Cortex of kidney (tissue), 1 donor: ENCODE measurements at places on chromosomes 12 and 14.

GRCh38 chr14:75439989-75440388, 12.2 kb downstream of the JDP2 start:
- DNase-seq, result no peak

- no peak for DNase-seq
These were observed 79.4 kb downstream of the LIN7A start for GRCh38 chr12:80858356-80858755.

GRCh38 chr12:107624493-107624892, 61.1 kb upstream of the PWP1 start:
- DNase-seq, result no peak

- no peak for DNase-seq
These were observed 27.8 kb upstream of the BDKRB2 start for GRCh38 chr14:96176811-96177211.

DNA sequence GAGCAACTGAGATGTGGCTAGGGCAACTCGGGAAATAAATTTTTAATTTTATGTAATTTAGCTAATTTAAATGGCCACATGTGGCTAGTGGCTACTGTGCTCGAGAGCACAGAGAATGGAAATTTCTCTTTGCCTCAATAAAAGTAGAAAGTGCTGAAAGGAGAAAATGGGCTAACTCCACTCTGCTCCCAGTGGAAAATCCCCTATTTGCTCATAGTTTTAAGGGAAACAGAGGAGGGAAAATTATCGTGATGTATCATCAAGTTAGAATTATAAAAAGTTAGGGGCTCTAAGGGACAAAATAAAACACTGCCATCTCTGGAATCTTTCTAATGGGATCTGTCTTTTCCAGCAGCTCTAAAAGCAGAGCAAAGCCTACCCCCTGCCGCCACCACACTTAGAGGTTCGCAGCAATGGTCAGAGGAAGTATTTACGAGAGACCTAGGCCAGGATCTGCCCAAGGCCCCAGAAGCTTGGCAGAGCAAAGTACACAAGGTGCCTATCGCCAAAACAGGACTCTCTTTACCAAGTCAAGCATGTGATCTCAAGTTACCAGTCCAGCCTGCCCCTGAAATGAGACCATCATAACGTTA, 220.7 kb downstream of the PPM1H start:
- DNase-seq, result no peak

- no peak for DNase-seq
These were observed 135.9 kb downstream of the GPR65 start for GRCh38 chr14:88140874-88141273.

DNA sequence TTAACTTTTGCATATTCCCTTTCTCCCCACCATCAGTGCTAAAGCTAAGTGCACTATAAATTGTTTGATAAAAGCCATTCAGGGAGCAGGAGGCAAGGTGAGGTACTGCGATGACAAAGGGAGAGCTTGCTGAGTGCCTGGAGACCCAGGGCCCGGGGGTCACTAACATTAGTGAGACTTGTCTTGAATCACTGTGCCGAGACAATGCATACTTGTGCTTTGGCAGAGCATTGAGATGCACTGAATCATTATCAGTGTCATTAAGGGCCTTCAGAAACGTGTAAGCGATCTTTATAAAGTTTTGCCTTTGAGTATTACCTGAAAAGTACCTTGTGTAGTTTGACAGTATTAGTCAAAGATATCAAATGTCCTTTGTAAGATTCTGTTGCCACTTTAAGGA, 447.5 kb downstream of the PCNX1 start:
- no peak for DNase-seq

DNA sequence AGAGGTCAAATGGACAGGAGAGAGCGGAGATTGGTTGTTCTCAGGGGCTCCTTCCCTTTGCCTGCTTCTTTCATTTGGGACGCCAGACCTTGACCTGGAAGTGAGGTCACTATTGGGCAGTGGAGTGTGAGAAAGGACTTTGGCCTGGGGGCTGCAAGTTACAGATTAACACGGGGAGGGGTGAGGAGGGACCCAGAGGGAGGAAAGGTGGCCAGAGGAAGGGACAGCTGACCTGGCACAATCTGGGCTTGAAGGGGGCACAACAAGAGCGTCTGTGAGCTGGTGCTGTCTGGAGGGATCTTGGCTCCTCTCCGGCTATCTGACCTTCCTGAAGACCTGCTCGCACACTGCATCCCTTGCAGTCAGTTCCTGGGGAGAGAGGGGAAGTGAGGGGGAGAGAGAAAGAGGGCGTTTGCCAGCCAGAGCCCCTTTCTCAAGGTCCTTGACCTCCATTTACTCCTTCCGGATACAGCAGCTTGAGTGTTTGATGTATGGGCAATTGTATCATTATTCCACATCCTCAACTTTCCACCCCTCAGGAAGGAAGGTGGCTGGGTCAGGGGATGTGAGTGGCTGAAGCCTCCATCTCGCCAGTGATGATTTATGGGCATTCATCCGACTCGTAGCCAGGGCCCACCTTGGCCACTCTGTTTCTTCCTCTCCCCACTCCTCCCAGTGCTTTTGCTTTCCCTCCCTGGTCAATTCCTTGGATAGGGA, 4.7 kb downstream of the RBP5 start:
- no peak for DNase-seq

- DNase-seq, result no peak
These were observed 441.1 kb downstream of the PCNX1 start for GRCh38 chr14:71348394-71348793.

DNA sequence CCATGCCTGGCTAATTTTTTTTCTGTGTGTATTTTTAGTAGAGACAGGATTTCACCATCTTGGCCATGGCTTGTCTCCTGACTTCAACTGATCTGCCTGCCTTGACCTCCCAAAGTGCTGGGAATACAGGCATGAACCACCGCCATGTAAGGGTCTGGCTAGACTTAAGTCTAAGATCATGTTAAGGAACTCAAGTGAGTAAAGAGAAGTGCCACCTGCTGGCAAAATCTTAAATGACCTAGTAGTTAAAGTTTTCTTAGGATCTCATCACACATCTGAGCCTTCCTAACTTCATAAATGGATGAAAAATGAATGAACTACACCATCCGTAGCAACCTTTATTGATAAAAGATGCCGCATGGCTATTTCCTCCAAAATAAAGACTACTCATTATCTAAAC, 1.7 kb upstream of the C12orf56 start:
- no peak for DNase-seq

DNA sequence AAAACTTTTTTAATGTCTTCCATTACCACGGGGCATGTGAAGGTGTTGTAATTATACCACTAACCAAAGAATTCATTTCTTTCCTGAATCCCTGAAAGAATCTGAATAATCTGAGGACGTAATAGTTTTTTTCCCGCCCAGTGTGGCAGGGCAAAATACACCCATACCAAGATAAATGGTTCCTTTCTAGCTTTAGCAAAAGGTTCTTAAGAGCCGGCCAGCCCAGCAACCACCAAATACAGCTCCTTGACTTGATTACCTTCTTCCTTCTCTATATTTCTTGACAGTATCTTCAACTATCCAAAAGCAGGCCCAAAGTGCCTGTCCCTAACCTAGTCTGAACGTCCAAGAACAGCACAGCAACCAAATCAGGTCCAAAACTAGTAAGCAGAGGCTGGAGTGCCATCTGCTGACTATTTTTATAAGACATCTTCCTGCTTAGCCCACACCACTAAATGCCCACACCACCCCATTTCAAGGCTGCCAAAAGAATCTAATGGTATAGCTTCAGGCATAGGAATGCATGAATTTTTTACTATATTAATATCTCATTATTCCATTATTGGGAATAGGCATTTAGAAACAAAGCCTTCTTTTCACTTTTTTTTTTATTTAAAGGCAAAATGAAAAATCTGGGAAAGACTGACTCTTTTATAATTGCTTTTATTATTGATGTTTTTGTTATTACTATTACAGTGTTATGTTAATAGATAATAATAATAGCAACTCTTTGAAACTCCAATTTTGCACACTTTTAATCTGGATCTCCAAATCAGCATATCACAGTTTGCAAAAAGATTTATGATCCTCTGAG, 524.4 kb downstream of the MED13L start:
- DNase-seq, result no peak

DNA sequence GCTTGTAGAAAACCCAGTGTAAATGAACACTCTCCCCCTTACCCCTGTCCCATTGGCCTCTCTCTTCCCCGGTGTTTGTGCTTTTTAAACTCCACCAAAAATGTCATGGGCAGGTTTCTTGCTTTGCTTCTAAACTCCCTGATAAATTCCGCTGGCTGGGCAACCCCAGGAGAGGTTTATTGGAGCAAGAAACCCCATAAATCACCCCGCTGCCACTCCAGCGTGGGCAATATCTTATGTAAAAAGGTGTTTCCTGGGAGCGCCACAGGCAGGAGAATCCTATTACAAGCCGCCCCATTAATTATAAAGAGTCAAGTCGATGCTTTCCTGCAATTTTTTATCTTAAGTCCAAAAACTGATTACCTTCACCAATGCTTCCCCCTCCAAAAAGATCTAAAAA, 22.8 kb downstream of the LHX5 start:
- DNase-seq, result no peak

DNA sequence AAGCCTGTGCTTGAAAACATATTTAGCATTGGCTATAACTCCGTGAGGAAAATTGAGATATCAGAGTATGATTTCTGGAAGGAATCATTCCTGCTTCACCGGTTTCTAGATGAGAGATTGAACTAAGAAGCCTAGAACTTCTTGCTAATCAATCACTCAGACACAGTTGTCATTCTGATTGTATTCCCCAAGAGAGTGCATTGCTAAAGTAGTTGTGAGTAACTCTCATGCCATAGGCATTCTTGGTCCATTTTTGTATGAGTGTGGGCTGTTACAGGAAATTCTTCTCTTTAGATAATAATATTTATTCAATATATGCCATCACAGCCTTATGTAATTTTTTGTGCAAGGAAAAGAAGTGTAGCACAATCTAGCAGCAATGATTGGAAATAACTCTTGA, 893.3 kb upstream of the MDGA2 start:
- no peak for DNase-seq

- no peak for DNase-seq
These were observed 977.9 kb downstream of the TMTC2 start for GRCh38 chr12:83664650-83665049.

DNA sequence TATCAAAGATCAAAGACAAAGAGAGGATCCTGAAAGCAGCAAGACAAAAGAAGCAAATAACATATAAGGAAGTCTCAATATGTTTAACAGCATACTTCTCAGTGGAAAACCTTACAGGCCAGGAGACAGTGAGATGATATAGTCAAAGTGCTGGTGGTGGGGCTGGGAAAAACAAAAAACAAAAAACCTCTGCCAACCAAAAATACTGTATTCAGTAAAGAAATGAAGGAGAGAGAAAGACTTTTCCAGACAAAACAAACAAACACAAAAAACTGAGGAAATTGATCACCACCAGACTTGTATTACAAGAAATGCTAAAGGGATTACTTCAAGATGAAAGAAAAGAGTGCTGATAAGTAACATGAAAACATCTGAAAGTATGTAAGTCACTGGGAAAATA, 221.2 kb downstream of the ADGRD1 start:
- no peak for DNase-seq

- no peak for DNase-seq
These were observed 17.2 kb upstream of the HHIPL1 start for GRCh38 chr14:99627510-99628381.

GRCh38 chr12:30286345-30286926, 409.2 kb downstream of the IPO8 start:
- no peak for DNase-seq

DNA sequence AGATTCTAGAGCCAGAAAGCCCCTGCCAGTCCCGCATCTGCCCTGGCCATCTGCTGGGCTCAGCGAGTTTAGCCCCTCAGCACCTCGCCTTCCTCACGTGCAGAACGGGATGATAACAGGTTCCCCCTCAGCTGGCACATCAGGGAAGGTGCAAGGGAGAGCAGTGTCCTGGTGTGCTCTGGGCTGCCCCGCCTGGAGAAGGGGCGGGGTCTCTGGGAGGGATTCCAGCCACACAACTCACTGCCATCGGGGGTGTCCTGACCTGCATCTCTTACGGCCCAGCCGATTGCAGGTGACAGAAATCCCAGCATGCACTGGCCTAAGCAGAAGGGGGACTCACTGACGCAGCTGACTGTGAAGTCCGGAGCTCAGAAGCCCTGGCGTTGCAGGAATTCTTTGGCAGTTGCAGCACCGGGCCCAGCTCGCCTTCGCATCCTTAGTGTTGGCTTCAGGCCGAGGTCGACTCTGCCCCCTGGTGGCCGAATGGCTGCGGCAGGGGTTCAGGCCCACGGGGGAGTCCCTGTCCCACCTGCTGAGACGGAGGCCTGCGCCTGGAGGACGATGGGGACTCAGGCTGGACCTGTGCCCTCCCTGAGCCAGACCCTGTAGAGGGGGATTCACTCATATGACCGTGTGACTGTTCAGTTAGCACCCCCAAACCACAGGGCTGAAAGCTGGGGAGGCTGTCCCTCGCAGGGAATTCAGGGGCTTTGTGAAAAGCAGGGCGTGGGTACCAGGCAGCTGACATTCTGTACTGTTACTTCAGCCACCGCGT, 178.6 kb downstream of the ADGRD1 start:
- no peak for DNase-seq

DNA sequence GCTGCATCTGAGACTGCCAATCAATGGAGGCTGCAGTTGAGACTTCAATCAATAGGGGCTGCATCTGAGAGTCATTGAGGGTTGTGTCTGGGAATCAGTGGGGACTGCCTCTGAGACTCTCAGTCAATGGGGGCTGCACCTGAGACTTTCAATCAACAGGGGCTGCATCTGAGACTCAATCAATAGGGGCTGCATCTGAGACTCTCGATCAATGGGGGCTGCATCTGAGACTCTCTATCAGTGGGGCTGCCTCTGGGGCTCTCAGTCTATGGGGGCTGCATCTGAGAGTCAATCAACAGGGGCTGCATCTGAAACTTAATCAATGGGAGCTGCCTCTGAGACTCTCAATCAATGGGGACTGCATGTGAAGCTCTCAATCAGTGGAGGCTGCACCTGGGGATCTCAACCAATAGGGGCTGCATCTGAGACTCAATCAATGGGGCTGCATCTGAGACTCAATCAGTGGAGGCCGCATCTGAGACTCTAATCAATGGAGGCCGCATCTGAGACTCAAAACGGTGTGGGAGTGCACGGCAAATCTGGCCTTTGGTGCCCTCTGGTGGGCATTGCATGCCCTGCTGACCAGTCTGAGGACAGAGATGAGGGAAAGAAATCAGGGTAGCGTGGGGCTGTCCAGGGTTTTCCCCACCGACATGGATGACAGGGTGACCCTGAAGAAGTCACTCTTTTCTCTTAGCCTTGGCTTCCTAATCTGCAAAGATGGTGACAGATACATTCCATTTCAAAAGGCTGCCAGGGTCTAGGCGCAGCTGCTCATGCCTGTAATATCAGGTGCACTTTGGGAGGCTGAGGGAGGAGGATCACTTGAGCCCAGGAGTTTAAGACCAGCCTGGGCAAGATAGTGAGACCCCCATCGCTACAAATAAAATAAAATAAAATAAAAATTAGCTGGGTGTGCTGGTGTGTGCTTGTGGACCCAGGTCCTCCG, 41.3 kb upstream of the EIF5 start:
- no peak for DNase-seq

GRCh38 chr12:101552277-101552676, 42.5 kb upstream of the MYBPC1 start:
- no peak for DNase-seq

DNA sequence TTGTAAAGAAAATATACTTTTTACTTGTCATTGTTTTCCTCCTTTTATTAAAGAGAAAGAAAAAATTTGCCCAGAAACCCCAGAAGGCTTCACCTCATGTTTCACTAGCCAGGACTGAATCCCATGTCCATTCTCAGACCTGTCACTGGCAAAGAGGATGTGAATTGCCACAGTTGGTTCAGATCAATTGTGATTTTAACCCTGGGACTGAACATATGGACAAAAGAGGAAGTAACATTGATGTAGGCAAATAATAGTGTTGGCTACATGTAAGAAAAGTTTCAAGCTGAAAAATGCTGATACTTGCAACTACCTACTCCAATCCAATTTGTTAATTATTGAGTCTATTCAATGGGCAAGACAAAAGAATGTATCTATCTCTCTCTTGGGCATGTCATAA, 8.6 kb upstream of the CCDC196 start:
- no peak for DNase-seq
